ENCODE measurements at places on chromosomes 2 and 18.

DNA sequence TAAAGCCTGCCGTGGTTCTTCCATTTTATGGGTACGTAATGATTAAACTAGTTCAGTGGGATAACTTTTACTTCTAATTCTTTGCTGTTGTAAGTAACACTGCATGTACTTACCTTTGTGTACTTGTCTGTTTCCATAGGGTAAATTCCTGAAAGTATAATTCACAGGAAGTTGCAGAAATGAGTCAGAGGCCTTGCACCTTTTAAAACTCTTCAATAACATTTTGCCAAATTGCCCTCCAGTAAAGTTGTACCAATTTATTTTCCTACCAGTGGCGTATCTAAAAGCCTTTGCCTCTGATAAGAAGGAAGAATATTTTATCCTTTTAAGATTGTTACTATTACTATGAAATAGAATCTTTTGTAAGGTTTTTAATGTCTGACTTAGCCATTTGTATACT is 65.1 kb downstream of the CAB39 start:
- no peak for DNase-seq

- no peak for DNase-seq
Observed at GRCh38 chr2:68857202-68857845, 13.9 kb downstream of the BMP10 start.

DNA sequence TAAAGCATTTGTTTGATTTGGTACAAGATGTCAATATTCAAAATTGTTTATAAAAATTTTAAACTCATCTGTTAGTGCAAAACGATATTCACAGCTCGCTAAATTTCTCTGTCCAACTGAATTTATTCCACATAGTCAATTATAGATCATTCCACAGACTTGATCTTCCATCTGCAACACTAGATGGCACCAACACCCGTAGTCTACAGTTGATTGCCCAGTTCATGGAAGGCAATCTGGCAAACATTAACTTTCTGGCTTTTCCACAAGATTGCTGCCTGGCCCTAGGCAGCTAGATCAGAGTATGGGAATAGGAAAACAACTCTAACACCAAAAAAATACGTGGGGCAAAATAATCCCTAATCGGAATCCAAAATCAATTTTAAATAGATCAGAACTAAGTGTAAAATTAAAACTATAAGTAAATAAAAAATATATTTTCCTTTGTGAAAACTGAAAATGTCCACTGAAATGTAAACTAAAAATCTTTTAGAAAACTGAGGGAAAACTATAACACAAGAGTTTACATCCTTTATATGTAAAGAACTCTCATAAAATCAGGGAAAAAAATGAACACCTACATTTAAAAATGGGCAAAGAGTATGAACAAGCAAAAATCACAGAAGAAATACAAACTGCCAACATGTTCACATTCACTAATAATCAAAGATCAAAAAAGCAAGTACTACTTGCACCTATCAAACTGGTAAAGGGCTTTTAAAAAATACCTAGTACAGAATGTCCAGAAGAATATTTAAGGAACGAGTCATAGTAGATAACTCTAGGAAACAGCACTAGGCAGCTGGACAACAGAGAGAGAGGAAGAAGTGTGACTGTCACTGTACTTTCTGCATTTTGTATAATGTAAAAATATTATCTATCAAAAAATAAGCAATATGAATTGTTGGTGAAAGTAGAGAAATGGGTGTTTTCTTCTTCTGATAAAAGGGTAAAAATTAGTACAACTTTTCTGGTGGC is 35.0 kb downstream of the RTN4 start:
- DNase-seq, result peak; percentile 88

- DNase-seq, result peak; percentile 8
Observed at GRCh38 chr2:229083606-229084340, 187.3 kb downstream of the PID1 start.

GRCh38 chr2:197934934-197935289 is 130.5 kb downstream of the PLCL1 start:
- DNase-seq, result no peak

- DNase-seq, result peak; percentile 48
Observed at GRCh38 chr2:217099561-217099960, 239.7 kb upstream of the TNP1 start.

DNA sequence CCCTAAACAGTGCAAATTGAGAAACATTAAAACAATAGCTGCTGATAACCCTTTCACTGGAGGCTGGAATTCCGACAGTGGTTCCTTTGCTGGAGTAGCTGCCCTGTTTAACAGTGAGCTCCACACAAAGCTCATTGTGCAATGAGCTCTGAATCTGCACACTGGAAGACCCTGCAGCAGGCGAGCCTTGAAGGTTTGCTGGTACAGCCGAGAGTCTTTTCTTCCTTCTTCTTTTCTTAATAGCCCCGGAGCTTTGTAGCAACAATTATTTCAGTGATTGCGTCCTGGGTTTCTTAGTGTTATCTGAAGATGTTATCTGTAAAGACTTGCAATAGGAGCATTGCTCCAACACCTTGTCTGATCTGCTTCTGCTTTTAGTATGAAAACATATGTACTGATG is 50.8 kb upstream of the CXCR4 start:
- no peak for DNase-seq
